T-cell (primary cell): ENCODE measurements at places on chromosomes 6 and 20.

DNA sequence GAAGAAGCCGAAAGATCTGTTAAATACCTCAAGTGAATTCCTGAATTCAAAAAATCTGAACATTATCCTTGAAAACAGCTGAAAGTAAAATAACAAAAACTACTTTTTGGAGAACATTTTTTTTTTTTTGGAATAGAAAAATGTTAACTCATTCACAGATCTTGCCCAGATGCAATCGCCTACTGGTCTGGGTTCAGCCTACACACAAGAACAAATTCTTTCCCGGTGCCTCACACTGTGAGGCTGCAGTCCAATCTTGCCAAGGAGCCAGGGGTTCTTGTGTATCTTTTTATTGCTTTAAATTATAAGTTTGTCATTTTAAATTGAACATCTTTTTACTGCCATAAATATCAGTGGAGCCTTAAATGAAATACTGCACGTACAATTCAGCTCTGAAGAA, 41.2 kb upstream of the TMEM200A start:
- no peak for DNase-seq

DNA sequence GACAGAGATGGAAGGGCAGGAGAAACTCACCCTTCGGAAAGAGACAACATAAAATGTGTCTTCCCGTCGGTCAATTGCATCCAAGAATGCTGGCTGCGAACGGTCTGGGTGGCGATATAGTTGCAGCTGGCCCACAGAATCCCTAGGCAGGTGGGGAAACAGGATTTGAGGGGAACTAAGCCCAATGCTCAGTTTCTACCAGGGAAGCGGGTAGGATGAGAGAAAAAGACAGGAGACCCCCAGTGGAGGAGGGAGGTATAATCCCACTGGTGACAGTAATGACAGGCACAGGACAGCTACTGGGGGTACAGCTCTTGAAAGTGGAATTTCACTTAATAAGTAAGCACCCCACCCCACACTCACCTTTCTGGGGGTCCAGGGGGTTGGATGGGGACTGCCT, 7.5 kb upstream of the TNXB start:
- DNase-seq = no peak

GRCh38 chr6:150334790-150335783, 33.7 kb upstream of the IYD start:
- peak; percentile 3 for DNase-seq

GRCh38 chr6:124854338-124854922, 107.8 kb upstream of the RNF217 start:
- DNase-seq = no peak

DNA sequence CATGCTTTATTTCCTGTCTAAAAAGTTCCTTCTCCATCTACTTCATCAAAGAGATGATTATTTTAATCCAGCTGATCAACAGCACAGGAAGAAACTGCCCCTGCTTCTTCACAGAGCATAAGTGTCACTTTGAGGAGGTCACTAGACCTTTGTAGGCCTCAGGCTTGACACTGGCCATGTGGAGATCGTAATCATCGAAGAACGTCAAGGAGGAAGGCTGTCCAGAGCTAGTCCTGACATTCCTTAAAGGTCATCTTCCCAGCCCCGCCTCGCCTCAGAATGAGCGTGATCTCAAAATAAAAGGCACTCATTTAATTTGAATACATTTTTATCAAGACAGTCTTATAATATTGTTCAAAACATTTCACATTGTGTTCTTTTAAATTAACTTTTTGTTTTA, 445.7 kb upstream of the CDH4 start:
- no peak for DNase-seq

DNA sequence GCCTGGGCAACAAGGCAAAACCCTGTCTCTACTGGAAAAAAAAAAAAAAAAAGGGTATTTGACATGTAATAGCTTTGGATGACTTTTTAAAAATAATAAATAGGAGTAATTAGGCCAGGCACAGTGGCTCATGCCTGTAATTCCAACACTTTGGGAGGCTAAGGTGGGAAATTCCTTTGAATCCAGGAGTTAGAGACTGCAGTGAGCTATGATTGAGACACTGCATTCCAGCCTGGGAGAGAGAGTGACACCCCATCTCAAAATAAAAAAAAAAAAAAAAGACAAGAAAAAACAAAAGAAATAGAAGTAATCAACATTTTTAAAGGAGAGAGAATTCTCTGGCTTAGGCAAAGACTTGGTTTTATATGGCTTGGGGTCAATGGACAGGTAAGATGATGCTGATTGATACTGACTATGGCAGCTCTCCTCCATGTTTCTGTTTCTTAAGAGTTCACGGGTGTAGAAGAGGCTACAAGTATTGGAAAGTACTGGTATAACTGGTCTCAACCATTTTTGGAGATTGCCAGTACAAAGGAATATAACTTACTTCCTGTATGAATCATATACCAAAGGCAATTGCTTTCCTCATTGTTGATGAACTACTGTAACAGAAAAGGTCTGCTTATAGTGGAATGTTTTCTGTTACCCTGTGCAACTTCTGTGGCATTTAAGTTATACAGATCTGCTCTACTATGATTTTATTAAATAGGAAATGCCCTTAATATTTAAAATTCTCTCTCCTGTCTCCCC, 10.1 kb downstream of the MAP3K5 start:
- DNase-seq = no peak

GRCh38 chr20:39600156-39600555, 638.0 kb downstream of the DHX35 start:
- DNase-seq = no peak

GRCh38 chr6:85111481-85112011, 338.3 kb upstream of the NT5E start:
- DNase-seq = no peak

GRCh38 chr6:127514773-127515227, 4.3 kb downstream of the MTCL3 start:
- peak; percentile 19 for DNase-seq

- no peak for DNase-seq
These were observed 137.7 kb upstream of the HEY2 start for GRCh38 chr6:125611573-125612344.

- no peak for DNase-seq
These were observed 125.6 kb upstream of the MARCKS start for GRCh38 chr6:113731541-113731940.

- no peak for DNase-seq
These were observed 17.2 kb downstream of the C6orf132 start for GRCh38 chr6:42125231-42125630.

DNA sequence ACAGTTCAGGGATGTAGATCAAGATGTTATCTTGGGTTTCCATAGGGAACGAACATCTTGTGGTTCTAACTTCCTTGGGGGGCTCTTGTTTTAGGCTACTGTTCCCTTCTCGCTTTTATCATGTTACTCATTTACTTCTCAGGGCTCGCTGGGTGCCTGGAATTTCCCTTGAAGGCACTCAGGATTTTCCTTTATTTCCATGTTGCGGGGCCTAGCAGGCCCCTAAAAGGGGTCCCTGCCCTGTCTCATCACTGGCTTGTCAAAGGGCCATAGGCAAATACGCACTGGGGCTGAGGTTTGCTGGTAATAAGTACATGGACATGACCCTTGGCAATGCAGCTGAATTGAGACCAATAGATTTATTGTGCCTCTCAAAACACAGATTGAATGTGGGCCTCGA, 262.3 kb downstream of the CDH4 start:
- DNase-seq = no peak
